ENCODE measurements at places on chromosomes 12 and 14.
A peak's percentile ranks its signal among the peaks of the same experiment; 100 is the strongest.

GRCh38 chr12:11630046-11630706, 19.3 kb upstream of the ETV6 start:
- peak; percentile 66 for DNase-seq

GRCh38 chr12:85872497-85873091, 1.5 kb upstream of the NTS start:
- DNase-seq = peak; percentile 22

GRCh38 chr12:11756523-11756922, 107.0 kb downstream of the ETV6 start:
- no peak for DNase-seq

DNA sequence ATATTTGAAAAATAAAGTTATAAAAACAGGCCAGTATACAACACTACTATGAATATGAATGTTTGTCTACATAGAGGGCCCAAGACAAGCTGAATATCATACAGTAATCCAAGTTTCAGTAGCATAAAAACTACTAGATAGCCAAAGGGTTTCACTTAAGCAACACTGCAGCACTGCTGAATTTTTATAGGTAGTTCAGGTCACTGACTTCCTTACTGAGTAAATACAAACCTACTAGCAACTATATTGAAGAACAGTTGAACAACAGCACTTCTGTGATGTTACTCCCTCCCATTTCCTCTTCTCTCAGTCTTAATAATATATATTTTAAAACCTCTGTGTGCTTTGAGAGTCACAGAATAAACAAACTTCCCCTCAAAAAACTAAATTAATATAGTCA, 42.7 kb downstream of the GTF2A1 start:
- DNase-seq = no peak

- DNase-seq = no peak
These were observed 166.5 kb downstream of the SNAPC1 start for GRCh38 chr14:61928701-61929100.

GRCh38 chr14:102279688-102280348, 25.1 kb downstream of the MOK start:
- no peak for DNase-seq

- no peak for DNase-seq
These were observed 8.1 kb upstream of the GAPDH start for GRCh38 chr12:6526201-6526600.

GRCh38 chr14:75427126-75427481, 718 bp upstream of the JDP2 start:
- DNase-seq = no peak

- DNase-seq = no peak
These were observed 25.3 kb upstream of the EVL start for GRCh38 chr14:100039903-100040302.

DNA sequence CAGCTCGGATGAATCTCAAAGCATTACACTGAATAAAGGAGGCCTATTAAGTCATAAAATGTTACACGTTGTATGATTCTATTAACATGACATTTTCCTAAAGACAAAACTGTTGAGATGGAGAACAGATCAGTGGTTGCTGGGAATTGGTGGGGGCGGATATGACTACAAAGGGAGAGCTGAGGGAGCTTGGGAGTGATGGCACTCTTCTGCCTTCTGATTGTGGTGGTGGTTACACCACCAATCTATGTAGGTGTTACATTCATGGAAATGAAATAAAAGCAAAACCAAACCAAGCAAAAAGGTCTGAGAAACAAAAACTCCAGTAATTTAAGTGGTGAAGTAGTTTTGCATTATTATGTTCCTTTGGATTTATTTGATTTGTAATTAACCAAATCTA, 16.4 kb upstream of the EVL start:
- DNase-seq = no peak

DNA sequence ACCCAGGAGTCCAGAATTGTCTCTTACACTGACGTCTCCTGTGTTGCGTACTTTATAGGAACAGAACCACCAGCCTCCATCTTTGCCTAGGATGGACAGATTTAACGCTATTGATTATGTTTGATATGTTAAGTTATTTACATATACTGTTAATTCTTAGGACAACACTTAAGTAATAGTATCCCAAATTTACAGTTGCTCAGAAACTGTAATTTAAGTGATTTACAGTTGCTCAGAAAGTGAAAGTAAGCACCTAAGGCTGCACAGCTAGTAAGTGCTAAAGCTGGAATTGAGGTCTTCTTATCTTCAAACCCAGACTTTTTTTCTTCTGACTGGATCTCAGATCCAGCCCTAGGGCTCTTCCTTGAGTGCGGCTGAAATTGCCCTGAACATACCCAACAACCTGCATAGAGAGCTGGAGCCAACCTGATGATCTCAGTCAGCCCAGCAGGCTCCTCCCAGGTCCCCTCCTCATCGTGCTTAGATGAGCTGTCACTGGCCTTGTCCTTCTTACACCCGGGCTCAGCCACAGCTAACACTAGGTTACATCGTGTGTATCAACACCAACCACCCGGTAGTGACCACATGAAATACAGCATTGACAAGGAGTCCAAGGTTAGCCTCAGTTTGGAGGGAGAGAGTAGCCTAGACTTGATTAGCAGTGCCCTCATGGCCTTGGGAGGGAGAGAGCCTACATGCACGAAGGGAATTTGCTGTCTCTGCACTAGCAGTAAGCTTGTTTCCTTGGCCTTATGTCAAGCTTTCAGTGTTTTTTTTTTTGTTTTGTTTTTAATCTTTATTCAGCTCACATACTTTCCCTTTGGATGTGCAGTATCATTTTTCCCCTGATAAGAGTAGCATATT, 111.1 kb upstream of the ARHGAP5 start:
- no peak for DNase-seq

- no peak for DNase-seq
These were observed 151.4 kb upstream of the IFNG-AS1 start for GRCh38 chr12:67837876-67838275.

- no peak for DNase-seq
These were observed 18.5 kb downstream of the GLTP start for GRCh38 chr12:109861689-109862314.

GRCh38 chr12:22014041-22014782, 31.8 kb upstream of the CMAS start:
- no peak for DNase-seq

DNA sequence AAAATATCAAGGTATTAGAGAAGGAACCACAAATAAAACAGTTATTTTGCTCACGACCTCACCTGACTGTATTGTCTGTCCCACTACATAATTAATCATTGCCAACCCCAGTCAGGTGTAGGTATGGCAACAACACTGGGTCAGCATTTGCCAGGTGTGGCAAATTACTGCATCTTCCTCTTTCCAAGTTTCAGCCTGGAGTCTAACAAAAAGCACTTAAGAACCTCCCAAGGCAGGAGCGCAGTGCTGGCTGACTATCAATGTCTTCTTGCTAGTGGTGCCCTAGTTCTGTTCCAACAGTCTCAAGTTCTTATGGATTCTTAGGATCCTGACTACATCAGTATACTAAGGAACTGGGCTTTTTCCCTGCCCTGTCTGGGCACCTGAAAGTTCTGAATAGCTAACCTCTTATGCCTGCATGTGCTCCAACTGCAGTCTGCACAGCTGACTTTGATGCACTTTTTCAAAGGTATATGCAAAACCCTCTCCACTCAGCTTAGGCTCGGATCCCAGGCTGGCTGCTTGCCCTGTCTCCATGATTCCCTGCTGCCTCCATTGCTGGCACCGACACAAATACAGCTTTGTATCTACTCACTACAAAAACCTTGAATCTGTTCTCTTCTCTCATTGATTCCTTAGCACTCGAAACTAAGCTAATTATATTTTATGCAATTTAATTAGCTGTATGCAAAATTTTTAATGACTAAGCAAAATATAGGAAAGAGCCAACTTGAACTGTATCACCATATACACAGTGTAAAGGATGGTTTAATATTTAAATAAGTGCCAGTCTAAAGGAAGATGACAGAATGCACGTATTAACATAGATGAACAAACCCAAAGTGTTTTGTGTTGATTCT, 113.3 kb downstream of the PRKD1 start:
- peak; percentile 81 for DNase-seq

- no peak for DNase-seq
These were observed 351.3 kb downstream of the TMEM121 start for GRCh38 chr14:105877645-105878044.

- DNase-seq = peak; percentile 40
These were observed 70.5 kb downstream of the TMX1 start for GRCh38 chr14:51310505-51310944.

Data from NCI-H1092 (cell line).